ENCODE measurements at places on chromosomes 4 and X.

DNA sequence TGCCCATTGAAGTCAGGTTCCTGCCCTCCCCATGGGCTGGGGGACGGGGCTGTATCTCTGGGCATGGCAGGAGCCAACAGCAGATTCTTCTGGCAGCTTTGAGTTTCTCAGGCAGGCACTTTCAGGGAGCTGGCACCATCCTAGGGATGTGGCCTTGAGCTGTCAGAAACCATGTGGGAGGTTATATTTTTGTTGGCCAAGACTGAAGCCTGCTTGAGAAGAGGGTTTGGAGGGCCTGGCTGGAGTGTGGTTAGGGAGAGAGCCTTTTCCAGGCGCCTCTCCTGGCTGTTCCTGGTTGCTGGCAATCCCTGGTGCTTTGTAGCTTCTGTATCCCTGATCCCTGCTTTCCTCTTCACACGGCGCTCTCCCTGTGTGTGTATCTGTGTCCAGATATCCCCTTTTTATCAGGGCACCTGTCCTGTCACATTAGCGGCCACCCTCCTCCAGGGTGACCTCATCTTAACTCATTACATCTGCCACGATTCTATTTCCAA lies 30.6 kb upstream of the SORCS2 start:
- no peak for DNase-seq

DNA sequence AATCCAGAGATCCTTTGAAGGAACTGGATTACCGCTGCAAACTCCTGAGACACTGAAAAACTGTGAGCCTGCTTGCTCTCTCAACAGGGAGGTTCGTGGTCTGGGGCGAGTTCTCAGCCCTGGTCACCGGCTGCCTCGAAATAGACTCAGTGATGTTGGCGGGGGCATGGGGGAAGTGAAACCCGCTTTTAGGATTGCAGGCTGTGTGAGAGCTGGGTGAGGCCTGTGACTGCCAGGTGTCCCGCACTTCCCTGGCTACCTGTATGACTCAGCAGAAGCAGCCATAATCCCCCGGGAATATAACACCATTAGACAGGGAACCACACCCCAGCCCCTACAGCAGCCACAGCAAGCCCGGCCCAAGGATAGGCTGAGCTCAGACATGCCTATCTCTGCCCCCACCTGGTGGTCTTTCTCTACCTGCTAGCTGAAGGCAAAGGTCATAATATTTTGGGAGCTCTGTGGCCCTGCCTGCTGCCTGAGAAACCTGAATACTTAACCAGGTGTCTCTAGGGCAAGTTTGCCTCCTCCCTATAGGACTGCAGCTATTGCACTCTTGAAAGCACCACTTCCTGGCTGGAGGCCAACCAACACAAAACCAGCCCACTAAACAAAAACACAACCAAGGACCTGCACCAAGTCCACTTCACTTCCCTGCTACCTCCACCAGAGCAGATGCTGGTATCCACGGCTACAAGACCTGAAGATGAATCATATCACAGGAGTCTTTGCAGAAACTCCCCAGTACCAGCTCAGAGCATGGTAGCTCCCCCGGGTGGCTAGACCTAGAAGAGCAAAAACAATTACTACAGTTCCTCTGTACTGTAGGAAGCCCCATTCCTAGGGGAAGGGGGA lies 202.0 kb downstream of the RRAGB start:
- DNase-seq: no peak

GRCh38 chr4:101475246-101475645 lies 127.9 kb upstream of the PPP3CA start:
- no peak for DNase-seq

DNA sequence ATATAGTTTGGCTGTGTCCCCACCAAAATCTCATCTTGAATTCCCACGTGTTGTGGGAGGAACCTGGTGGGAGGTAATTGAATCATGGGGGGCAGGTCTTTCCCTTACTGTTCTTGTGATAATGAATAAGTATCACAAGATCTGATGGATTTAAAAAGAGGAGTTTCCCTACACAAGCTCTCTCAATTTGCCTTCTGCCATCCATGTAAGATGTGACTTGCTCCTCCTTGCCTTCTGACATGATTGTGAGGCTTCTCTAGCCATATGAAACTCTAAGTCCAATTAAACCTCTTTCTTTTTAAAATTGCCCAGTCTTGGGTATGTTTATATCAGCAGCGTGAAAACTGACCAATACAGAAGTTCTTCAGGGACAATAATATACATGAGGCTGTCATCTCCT lies 425.1 kb downstream of the PABPC4L start:
- no peak for DNase-seq

DNA sequence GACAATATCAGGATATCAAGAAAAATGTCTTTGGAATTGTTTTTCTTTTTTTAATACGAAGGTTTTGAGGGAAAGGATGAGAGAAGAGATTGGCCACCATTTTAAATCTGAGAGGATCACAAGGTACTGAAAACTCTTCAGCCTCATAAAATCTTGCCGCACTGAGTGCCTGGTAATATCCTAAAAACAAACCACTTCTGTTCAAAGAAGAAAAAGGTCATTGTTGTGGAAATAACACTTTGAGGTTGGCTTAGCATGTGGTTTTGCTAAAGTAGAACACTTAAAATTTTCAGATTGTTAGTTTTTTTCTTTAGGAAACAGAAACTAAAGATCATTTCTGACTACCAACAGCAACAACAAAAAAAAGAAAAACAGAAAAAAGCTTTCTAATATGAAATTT lies 1.0 kb upstream of the CLDN22 start:
- DNase-seq: no peak

DNA sequence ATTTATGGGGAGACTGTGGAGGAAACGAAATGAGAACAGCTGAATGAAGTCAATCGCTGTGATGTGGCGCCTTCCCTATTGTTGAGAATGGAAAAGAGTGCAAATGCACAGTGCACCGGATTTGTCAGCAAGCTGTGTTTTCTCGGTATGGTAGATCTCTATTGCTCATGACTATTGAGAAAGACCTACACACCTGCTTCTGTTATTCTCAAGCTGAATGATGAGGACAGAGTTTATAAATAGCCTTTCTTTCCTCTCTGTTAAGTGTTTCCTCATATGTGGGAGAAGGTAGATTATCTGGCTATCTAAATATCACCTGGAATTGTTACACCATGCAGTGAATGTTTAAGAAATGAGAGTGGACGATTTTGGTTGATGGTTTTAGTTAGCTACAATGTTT lies 650.7 kb downstream of the IL1RAPL1 start:
- peak; percentile 3 for DNase-seq

- no peak for DNase-seq
Observed at GRCh38 chr4:174989791-174990190, 71.6 kb downstream of the ADAM29 start.

DNA sequence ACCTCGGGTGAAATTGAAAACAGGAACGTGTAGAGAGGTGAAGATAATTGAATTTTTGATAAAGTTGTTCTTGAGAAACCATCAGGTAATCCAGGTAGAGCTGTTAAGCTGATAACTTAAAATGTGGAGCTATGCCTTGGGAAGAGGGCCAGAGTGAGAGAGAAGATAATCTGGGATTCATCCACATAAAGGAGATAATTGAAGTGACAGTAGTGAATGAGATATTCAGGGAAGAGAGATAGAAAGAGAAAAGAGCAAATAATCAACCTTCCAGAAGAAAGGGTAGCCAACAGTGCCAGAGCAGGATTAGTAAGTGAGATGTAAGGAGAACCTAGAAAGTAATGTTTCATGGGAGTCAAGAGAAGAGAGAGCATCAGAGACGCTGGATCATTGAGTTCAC lies 297.6 kb downstream of the PACRGL start:
- DNase-seq: no peak

DNA sequence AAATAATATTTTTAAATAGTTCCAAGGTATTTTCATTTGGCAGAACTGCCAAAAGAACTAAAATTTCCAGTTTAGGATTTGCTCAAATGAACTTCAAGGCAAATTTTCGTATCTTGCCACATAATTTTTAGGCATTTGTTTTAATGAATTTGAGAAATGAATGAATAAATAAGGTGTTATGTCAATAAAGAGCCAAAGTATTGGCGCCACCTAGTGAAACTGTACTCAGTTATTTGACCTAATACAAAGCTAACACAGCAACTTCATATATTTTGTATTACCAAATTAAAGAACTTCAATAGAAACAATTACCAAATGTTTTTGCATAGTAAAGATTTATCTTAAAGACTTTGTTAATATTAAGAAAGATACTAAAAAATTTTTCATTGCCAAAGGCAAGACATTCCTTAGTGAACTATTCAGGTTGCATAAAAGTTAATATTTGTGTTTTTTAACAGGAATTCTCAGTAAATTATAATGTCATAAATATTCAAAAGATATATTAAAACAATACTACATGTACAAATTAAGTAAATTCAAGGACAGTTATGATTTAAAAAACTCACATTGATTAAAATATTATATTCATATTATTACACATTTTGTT lies 50.3 kb downstream of the STPG2 start:
- no peak for DNase-seq

DNA sequence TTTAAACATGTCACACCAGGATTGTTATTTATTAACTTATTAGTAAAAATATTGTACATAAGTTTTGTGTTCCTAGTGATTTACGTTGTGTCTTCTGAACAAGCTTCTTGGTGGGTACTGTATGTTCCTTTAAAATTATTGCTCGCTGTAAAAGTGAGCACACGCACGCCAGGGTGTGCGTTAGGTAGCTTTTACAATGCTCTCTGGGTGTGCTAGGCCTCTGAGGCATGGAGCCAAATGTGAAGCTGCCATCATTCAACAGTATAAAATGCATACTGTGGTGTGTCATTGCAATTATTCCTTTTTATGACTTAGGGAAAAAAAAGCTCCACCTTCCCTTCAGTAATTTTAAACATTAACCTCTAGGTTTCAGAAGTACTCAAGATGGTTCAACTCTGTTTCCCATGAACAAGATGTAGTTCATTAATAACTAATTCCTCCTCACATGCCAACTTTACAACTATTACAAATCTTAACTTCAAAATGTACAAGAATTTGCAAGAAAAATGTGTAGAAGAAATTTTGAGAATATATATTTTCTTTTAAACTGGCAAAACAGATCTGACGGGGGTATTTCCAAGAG lies 42.4 kb downstream of the ATOH1 start:
- no peak for DNase-seq

DNA sequence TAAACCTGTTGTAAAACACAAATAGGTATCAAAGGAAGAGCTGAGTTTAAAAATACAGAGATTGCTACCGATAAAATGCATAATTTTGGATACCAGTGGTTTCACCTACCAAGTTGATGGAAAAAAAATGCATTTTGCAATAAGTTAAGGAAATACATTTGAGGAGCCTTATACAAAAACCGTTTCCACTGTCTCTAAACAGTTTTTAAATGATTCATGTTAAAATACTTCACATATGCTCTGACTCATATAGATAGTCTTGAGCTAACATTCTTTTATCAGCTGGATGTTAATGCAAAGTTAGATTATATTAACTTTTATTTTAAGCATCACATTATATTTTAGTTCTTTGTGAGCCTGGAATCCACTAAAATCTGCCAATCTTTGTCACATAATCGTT lies 50.6 kb upstream of the ANKRD17 start:
- no peak for DNase-seq

- no peak for DNase-seq
Observed at GRCh38 chr4:105620640-105621323, 68.4 kb downstream of the ARHGEF38 start.

DNA sequence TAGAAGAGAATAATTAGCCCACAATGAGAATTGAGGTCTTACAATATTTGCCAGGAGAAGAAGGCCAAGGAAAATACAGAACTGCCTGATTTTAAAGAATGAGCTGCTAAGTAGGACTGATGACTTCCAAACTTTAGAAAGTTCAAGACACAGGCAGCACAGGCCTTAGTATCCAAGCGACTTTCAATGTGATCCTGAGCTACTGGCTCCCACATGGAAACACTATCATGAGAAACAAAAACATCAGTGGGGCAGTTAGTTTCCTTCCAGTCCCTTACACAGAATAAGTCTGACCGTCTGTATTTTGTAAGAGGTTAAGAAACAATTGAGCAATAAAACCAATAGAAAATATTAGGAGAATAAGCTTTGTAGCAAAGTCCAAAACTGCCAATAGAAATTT lies 251.4 kb downstream of the COL25A1 start:
- no peak for DNase-seq

- DNase-seq: no peak
Observed at GRCh38 chr4:5927747-5928146, 34.9 kb upstream of the CRMP1 start.

DNA sequence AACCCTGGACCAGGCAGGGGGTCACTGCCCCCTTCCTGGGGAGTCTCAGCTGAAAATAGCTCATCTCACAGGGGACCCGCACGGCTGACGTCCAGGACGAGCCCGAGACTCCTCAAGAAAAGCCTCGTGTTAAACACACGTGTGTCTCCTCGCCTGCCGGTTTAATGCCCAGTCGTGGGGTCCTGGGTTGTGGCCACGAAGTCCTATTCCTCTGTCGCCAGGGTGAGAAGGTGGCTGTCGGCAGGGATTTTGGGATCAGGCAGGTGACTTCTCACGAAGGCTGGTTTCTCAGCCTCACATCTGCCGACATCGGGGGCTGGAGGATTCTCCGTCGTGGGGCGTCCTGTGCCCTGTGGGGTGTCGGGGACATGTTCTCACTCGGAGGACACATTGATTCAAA lies 44.3 kb upstream of the PPP2R3B start:
- DNase-seq: no peak

DNA sequence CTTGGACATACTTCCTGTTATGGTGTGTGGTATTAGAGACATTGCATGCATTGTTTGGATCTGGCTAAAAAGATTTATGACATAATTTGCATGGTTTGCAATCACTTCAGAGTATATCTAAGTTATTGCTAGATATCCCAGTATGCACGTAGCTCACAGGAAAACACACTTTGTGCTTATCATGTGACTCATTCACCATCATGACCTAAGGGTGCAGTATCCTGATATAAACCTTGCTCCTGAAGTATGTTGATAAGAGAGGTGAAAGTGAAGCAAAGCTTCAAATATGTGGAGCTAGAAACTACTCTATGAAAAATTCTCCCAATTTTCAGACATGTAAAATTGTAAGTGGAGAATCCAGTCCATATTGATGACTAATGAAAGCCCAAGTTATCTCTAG lies 46.9 kb upstream of the GRXCR1 start:
- DNase-seq: no peak

DNA sequence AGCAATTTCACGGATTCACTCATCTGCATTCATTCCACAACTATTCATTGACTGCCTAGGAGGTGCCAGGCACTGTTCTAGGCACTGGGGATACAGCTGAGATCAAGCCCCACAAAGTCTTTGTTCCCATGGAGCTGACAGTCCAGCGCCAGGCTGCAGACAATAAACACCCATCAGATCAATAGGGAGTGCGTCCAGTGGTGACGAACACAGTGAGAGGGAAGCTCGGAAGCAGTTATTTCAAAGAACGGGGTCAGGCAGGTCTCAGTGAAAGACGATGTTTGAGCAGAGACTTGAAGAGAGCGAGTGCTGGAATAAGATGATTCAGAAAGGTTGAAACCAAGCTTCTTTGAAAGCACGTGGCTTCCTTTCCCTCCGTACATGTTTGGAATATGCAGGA lies 167.2 kb downstream of the EVC2 start:
- DNase-seq: no peak

GRCh38 chr4:8435656-8436121 lies 4.8 kb downstream of the ACOX3 start:
- no peak for DNase-seq

- DNase-seq: peak; percentile 7
Observed at GRCh38 chr4:104064646-104065577, 345.1 kb upstream of the TACR3 start.
